ENCODE measurements at places on chromosomes 5 and 9.
A peak's percentile ranks its signal among the peaks of the same experiment; 100 is the strongest.

DNA sequence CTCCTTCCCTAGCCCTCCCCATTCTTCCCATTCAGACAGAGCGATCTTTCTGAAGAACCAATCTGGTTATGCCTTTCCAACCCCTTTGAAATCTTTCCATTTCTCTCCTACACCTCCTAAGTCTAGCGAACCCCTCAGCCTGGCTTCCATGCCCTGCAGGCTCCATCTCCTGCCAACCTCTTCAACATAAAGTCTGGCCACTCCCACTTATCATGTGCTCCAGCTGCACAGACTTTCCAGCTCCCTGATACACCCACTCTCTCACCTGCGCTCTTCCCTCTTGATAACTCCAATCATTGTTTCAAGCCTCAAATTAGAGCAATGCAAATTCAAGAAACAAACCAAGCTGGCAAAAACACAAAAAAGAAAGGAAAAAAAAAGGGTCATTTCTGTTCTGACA is 3.8 kb upstream of the ORM1 start:
- DNase-seq, result no peak

- DNase-seq, result no peak
Measured at GRCh38 chr5:56761151-56761885, 54.0 kb upstream of the MAP3K1 start.

DNA sequence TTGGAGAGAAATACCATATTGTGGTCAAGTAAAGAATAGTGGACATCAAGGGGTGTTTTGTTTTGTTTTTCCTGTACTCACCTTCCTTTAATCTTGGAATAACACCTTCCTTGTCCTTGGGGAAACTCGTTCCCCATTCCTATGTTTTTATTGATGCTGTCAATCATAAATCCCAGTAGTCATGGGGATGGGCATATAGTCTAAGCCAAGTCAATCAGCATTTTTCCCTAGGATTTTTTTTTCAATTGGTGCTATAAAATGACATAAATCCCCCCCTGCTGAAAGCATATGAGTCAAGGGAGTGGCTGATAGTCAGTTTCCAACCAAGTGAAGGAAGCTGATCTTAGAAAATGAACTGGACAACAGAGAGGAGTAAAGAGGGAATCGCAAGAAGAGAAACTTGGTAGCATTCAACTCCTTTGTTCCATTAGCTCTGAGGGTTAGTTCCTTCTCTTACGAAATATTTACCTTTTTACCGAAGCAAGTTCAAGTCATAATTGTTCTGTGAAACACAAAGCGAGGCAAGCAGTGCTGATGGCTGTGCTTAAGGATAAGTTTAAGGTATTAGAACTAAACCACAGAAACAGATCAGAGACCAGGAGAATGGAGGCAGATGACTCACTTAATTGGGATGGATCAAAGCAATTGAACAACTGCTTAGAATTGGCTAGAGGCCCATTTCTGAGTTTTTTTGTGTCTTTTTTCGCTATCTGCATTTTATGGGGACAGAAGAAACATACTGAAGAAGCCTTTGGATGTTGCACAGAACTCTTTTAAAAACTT is 218.6 kb downstream of the SEMA6A start:
- DNase-seq, result no peak

GRCh38 chr5:173003360-173003759 is 19.8 kb downstream of the ATP6V0E1 start:
- no peak for DNase-seq

GRCh38 chr5:59040024-59040803 is 457.3 kb downstream of the RAB3C start:
- DNase-seq, result no peak

DNA sequence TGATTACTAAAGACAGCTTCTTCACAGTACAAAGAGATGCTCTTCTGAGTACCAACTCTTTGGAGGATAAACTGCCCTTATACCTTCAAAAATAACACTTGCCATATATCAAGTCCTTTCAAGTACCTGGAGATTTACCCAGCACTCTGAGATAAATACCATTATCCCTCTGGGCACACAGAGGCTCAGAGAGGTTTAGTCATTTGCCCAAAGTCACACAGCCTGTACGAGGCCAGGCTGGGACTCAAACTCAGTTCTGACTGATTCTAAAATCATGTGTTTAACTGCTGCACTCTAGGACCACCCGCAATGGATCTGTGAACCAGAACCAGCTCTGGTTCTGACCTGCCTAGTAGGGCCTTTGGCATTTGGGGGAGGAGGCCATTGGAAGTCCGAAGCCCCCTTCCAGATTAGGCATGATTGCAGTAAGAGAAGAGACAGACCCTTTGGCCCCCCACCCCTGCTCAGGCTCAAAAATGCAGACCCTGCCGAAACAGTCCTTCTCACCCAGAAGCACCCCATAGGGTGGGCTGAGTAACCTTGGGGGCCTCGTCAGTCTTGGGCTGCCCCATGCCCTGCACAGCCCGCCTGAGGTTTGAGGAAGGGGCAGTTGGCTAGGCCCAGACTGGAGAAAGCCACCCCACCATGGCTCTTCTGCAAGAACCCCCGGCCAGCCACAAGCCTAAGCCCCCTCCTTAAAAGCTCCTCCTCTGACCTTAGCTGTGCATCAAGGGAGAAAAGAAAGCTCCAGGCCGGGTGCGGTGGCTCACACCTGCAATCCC is 32.8 kb upstream of the IL17B start:
- no peak for DNase-seq

GRCh38 chr5:31476738-31477141 is 55.2 kb downstream of the DROSHA start:
- no peak for DNase-seq

- DNase-seq, result no peak
Measured at GRCh38 chr9:134059188-134059641, 8.6 kb downstream of the BRD3 start.

DNA sequence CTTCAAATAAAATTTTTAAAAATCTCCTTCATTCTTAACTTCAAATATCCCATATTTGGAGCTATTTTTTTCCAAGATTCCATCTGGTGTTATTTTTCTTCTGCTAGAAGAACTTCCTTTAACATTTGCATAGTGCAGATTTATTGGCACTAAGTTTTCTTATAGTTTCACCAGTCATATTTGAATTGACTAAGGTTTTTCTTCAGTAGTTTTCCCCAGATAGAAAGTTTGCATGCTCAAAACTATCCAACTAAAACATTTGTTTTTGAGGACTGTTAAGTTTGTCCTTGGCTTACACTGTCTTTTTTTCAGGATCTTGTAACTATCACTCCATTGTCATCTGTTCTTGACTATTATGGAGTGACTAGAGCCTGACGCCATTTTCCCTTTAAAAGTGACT is 606.7 kb downstream of the TAF11L14 start:
- DNase-seq, result no peak

GRCh38 chr5:112097768-112098167 is 321.3 kb downstream of the EPB41L4A start:
- no peak for DNase-seq

GRCh38 chr9:9598723-9599122 is 1014.1 kb downstream of the PTPRD start:
- DNase-seq, result no peak

DNA sequence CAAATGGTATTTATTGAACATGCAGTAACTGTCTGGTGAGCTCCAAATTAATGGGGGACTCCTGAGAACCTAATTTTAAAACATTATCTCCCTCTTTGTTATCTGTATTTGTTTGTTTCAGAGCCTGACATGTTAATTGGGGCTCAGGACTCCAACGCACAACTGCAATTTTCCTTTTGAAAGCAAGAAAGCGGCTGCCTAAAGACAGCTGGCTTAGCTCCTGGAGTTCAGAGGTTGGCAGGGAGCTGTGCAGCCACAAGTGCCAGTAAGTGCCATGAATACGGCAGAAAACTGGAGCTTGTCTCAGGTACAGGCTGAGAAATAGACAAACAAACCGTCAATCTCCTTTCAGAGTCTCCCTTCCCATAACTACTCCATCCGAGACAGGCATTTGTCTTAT is 80.9 kb downstream of the PPP2R2B start:
- no peak for DNase-seq

GRCh38 chr9:104858271-104858670 is 69.7 kb downstream of the ABCA1 start:
- DNase-seq, result no peak

DNA sequence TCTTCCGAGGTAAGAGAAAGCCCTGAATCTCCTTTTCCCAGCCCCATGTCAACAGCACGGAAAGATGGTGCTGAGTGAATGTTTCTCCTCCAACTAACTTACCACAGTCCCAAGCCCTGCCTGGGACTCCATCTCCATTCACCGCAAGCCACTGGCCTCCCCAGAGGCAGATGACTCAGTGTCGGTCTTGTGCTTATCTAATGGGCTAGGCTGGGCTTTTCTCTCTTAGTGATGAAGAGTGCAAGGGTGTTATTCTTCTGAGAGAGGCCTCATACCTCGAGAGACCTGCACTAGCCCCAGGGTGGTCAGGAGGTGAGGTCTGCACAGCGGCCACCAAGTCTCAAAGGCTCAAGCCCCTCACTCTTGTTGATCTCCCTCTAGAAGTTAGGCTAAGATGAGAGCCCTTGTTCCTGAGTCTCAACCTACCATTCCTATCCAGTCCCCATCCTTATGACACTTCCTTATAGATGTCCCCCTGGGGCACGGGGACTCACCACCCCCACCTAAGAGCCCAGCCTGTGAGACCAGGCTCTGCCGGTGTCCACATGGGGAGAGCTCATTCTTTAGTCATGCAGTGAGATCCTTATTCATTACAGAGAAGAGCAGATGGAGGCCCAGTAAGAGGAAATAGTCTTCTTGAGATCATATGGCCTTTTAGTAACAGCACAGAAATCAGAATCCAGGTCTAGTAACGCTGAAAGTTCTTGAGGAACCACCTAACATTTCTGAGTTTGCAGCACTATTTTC is 127.0 kb downstream of the SAXO1 start:
- DNase-seq, result no peak

DNA sequence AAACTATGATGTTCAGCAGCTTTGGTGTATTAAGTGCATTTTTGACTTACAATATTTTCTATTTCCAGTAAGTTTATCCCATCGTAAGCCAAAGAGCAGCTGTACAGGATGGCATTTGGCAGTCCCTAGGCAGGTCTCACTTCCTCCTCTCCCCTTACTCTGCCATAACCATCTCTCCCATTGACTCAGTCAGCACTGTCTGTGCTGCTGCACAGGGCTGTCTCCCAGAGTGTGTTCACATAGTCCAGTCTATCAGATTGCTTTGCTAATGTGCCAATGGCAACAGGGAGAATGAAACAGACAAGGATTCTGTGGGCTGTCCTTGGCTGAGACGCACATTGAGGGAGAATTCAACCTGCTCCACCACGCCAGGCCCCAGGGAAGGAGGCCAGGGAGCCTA is 47.0 kb upstream of the CAST start:
- DNase-seq, result no peak

DNA sequence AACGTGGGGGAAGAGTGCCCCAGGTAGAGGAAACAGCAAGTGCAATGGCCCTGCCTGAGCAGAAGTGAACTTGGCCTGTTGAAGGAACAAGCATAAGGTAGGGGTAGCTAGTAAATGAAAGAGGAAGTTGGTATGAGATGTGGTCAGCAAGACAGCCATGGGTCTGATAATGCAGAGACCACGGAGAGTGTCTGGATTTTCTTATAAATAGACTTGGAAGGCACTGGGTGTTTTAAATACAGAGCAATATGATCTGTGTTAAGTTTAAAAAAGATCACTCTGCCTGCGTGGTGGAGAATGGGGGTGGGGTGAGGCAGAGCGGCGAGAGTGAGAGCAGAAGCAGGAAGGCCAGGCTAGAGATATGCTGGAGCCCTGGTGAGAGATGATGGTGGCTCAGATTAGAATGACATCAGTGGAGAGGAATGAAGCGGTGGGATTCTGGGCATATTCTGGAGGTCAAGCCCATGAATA is 4.2 kb downstream of the ADAM19 start:
- DNase-seq, result no peak

- no peak for DNase-seq
Measured at GRCh38 chr9:69811351-69811868, 9.2 kb upstream of the CFAP95 start.

GRCh38 chr5:90930756-90931431 is 372.3 kb downstream of the ADGRV1 start:
- no peak for DNase-seq

DNA sequence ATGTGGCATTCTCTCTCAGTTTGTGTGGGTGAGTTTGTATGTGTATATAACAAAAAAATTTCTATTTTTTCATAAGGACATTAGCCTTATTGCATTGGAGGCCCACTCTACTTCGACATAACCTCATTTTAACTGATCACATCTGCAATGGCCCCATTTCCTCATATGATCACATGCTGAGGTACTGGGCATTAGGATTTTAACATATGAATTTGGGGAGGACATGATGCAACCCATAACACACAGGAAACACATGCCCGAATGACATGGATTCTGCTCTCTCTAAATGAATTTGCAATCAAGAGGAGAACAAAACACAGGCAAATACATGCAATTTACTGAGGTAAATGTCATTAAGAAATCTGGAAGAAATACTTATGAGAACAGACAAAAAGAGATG is 92.1 kb upstream of the COX7C start:
- no peak for DNase-seq

DNA sequence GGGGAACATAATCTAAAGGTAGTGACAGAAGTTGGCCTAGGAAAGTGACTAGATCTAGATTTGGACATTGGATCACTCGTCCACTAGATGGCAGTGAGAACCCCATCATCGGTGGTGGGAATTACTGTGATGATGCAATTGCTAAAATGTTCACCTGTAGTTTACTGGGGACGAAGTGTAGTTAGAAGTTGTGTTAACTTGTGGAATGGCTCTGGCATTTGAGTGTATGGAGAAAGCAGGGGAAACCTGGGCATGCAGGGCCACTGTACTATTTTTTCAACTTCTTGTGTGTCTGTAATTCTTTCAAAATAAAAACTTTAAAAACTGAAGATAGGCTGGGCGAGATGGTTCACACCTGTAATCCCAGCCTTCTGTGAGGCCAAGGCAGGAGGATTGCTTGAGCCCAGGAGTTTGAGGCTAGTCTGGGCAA is 75.5 kb downstream of the PHAX start:
- peak; percentile 42 for DNase-seq

DNA sequence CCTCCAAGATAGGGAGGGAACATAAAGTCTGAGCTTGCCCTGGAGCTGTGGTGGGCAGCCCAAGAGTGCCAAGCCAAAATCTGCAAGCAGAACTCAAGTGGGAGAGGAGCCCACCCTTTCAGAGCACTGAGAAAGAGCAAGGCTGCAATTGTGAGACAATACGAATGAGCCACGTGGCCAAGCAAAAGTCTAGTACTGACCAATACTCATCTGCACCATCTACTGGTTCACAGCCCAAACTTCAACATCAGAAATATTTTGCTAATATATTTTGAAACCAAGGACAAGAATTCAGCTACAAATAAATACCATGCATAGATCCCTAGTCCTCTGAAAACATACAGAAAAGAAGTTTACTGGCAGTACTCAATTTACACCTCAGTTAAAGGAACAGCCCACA is 696.2 kb upstream of the COX7C start:
- DNase-seq, result no peak

DNA sequence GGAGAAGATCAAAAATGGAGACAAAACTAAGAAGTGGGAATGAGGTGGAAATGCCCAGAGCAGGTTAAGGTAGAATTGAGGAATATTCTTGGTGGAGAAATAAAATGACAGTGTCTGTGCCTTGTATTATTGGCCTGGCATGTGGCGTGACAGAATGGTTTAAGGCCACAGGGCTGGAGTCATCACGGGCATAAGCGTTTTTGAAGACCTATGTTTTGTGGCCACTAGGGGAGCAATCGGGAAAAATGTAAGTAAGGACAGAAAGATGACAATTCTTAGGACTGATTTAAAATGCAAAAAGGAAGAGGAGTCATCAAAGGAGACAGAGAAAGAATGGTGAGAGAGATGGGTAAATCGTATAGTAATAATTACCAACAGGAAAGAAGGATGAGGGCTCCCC is 72.2 kb upstream of the EPB41L4A start:
- no peak for DNase-seq
